ENCODE measurements at places on chromosomes 5 and 9.

GRCh38 chr5:127766676-127767335 is 63.6 kb downstream of the CCDC192 start:
- no peak for DNase-seq

DNA sequence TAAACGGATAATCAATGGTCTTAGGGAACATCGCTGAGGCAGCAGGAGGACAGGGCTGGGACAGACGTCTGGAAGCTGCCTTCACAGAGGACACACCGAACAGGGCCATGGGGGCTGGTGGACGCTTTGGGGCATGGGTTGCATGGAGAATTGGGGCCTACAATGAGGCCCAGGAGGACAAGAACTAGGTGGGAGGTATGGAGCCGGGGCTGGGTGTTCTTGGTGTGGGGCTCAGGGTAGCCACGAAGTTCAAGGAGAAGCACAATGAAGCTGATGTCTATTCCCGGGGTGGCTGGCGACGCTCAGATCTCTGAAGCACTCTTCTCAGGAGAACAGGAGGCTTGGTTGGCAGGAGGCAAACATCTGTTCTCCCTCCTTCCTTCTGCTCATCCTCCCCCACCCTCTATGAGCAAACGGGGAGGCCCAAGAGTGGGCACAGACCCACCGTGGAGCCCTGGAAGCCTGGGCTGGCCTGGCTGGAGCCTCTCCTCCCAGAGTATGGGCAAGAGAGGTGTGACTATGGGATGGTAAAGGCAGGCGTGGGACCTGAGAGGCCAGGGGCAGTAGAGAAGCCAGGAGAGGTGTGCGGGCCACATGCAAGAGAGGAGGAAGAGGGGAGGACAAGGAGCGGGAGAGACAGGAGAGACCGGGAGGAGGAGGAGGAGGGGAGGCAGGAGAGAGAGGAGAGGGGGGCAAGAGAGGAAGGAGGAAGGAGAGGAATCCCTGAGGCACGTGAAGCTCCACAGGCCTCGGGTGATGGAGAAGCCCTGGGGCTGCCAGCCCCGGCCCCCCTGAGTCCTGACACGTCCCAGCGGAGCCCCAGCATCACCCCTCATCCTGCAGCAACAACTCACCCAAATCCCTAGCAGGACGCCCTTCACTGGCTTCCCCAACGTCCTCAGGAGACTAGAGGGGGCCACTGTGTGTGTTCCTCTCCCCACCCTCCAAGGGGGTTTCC is 159.1 kb downstream of the OLFM1 start:
- no peak for DNase-seq

GRCh38 chr5:55421074-55421529 is 113.3 kb downstream of the MTREX start:
- no peak for DNase-seq

DNA sequence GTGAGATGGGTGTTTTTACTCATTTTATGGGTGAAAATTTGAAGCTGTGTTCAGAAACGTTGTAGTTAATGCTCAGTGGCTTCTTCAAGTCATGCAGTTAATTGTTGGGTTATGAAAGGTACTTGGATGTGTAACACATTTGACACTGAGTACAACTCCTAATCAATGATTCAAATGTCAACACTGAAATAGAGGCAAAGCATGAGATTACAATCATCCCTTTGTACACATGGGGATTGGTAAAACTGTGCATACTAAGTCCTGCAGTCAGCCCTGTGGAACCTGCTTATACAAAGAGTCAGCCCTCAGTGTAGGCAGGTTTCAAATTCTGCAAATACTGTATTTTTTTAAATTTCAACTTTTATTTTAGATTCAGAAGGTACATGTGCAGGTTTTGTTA is 3.3 kb downstream of the ABLIM3 start:
- no peak for DNase-seq

DNA sequence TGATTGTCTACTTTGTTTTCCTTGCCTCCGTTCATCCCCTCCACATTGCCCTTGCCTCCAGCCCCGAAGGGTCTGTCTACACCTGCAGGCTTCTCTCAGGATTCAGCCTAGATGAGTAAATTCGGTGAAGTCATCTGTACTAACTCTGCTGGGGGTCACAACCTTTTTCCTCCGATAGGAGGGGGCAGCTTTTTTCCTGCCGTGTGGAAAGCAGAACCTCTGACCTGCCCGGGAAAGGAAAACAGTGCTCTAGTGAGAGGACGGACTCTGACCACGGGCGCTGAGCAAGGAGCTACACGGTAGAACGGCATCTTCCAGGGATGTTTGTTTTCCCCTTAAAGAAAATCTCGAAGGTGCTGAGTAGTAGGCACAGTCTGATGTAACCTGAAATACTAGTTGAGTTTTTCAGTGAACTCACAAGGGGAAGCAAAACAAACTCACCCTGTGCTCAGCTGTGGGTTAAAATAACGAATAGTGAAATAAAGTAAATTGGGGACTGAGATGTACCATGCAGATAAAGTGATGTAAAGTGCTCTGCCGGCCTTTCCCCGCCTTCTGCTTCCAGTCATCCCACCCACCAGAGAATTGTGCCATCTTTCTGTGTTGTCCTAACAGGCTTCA is 281.8 kb downstream of the AOPEP start:
- no peak for DNase-seq

DNA sequence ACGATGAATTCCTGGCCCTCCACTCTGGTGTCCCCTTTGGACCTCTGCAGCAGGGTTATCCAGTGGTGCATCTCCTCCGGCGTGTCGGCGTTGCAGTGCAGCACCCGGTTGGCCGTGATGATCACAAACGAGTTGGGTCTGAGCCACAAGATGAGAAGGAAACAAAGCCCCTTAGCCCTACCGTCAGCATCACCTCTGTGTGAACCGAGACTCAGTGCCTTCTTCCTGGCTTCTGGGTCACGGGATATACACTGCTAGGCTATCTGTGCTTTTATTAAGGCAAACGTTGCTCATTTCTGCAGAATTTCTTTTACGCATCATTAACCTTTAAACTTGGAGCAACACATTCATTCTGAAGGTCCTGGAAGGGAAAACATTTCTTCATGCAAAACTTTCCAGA is 65.1 kb upstream of the RETREG1 start:
- no peak for DNase-seq

GRCh38 chr9:94945197-94946144 is 219.0 kb downstream of the AOPEP start:
- DNase-seq, result no peak

DNA sequence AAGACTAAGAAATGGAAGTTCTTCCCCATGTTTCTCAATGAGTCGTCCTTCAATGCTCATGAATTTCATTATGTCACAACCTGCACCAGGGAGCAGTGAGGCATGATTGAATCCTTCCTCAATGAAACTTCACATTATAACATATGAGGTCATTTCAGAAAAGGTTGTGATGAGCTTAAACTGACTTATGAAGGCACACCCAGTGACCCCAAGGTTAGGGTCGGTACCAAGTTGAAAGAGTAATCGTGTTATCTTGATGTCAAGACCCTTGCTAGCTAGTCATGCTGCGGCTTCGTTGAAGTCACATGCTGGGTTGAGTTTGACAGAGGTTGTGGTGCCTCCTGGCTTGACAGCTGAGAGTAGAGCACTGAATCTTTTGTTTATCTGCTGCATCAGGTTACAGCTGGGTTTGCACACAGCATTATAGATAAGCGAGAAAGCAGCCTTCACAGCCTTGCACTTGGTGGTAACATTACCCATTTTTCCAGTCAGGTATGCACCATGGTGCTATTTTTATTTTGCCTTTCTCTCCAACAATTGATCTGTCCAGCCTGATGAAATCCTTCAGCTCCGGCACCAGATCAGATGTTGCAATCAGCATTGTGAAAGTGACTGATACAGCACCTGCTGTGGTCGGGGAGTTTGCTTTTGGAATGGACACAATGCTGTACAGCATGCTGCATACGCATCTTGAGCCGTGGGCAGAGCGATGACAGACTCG is 133.2 kb downstream of the ERCC6L2 start:
- DNase-seq, result no peak

DNA sequence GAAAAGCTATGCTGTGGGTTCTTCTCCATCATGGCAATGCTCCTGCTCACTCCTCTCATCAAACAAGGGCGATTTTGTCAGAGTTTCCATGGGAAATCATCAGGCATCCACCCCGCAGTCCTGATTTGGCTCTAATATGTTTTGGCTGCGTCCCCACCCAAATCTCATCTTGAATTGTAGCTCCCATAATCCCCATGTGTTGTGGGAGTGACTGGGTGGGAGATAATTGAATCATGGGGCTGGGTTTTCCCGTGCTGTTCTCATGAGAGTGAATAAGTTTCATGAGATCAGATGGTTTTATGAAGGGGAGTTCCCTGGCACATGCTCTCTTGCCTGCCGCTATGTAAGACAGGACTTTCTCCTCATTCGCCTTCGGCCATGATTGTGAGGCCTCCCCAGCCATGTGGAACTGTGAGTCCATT is 163.8 kb downstream of the GADD45G start:
- DNase-seq, result no peak

DNA sequence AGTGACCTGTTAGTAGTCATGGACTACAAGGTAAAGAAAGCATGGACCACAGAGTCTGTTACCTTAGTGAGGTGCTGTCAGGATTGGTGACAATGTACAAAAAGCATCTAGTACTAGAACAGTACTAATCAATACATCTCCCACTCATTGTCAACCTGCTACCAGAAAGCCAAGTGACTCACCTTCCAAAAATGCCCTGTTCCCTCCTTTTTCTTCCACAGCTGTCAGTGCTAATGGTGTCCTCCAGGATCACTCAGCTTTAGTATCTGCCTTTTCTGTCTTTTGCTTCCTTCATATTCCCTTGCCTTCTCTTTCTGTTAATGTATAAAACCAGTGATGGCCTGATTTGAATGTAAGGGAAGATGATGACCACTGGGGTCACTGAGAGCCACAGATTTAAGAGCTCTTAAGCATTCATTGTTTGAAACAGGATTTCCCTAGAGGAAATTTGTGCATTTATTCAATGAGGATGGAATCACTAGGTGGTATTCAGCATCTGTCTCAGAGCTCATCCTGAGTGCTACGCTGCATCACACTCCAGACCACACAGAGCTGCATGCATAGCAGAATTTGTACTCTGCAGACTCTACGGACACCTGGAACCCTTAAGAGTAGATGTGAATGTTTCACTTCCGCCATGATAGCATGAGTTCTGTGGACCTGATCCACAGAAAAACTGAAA is 71.0 kb downstream of the SV2C start:
- no peak for DNase-seq

DNA sequence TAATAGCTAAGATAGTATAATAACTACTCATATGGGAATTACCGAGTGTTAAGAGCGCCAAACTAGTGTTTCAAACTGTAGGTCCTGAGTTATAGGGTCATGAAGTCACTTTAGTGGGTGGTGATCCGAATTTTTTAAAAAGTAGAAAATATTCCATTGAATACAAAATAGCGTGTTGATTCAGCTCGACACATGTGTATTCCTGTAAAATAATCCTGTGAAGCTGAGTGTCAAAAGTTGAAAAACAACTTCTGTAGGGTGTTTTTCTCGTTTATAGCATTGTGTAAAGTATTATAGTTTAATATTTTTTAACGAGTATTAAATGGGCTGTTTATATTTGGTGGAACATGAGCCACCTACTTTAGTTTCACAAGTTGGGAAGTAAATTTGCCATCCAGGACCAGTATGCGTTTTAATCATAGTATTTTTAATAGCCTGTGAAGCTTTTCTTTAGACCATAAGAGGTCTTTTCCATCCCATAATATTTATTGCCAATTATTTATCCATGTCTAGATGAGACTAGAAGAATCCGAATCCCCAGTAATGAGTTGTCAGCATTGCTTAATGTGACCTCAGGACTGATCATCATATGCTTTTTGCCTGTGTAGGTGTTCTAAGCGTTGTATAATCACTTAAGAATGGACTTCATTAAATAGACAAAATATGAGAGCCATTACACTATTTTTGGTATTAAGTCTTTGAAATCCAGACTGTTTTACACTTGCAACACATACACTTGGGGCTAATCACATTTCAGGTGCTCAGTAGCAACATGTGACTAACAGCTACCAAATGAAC is 84.1 kb downstream of the PTPDC1 start:
- DNase-seq, result no peak

- DNase-seq, result no peak
Observed at GRCh38 chr5:112684737-112685136, 52.9 kb upstream of the APC start.

DNA sequence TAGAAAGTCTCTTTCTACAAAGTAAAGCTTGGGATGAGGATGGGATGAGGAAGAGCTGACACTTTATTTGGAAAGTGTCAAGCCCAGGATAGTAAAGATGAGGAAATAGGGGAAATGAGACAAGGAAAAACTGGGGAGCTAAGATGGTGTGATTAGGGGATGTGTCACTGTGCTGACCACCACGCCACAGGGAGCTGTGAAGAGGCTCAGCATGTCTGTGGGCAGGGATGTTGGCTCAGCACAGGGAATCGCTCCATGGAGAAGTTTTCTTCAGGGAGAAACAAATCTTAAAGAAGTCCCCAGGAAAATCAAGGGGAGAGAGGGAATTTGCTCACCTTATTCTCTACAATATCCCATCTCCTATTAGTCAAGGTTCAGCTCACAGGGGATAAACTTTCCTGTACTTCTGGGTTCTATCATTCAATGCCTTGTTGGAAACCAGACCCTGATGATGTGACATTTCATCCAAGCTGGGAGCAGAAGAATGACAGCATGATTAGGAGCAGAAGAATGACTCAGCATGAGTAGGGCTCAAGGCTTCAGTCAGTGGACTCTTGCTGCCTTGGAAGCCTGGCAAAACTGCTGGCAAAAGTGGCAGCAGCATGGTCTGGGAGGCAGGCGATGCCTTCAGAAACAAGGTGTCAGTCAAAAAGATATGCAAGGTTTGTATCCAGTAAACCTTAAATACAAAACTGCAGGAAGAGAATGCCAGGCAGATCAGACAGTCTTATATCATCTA is 4.9 kb downstream of the HSPB3 start:
- no peak for DNase-seq

- DNase-seq, result no peak
Observed at GRCh38 chr5:6236170-6236793, 142.1 kb downstream of the MED10 start.

DNA sequence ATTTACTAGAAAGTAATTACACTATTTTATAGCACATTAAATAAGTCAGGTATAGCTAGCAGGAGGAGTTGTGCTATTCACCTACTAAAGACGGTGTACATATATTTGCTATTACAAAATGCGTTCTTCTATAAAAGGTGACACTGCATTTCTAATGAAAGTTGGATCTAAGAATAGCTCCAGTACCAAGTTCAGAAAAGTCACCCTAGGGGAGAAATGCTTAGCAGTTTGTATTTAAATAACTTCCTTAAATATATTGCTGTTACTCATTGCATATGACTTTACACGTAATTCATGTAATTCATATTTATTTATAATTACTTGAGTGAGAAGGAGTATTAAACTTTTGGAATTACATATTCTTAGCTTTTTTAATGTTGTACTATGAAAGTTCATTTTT is 7.0 kb upstream of the SUB1 start:
- no peak for DNase-seq

GRCh38 chr9:15160673-15161072 is 146.3 kb downstream of the TTC39B start:
- no peak for DNase-seq

DNA sequence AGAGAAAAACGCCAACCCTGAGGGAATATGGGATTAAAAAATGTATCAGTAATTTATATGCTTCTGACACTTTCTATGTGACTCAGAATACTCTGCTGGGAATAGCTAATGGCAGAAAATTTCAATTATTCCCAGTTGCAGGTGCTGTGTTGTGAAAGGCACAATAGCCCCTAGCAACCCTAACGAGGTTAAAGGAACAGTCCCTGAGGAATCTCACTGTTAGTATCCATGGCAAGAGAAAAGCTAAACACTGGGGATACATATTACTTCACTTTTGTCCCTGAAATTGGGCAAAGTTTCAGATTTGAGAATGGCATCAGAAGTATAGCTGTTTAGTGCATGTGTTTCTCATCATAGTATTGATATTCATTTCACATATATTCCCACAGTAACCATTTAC is 555.0 kb downstream of the RAB3C start:
- no peak for DNase-seq

Data from activated CD8-positive, alpha-beta memory T cell treated with anti-CD3 and anti-CD28 coated beads for 4 hours (primary cell).